Activated CD8-positive, alpha-beta memory T cell treated with anti-CD3 and anti-CD28 coated beads for 24 hours (primary cell): ENCODE measurements at places on chromosomes 3 and 15.

DNA sequence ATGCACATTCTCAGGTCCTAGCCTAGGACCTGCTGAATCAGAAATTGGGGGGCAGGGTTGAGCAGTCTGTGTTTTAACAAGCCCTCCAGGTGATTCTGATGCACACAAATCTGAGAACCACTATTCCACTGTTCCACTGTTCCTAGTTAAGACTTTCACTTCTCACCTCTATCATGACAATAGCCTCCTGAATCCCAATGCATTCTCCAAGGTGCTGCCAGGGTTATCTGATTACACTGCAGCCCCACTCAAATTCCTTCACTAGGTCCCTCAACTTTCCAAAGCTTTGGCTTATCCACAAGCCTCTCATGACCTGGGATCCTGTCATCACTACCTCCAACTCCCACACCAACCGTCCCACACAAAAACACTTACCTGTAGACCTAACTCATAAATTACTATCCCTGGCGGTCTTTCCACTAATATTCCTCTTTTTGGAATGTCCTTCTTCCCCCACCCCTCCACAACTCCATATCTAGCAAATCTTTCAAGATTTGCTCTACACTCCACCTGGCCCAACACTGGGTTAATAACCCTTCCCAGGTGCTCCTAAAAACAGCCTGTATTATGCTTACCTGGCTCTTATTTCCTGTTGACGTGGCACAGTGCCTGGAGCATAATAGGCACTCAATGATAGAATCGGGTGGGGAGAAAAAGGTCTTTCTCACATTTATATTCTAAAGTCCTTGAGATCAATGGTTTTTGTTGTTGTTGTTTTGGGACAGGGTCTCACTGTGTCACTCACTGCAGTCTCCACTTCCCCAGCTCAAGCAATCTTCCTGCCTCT, 27.2 kb downstream of the TBL1XR1 start:
- no peak for DNase-seq

DNA sequence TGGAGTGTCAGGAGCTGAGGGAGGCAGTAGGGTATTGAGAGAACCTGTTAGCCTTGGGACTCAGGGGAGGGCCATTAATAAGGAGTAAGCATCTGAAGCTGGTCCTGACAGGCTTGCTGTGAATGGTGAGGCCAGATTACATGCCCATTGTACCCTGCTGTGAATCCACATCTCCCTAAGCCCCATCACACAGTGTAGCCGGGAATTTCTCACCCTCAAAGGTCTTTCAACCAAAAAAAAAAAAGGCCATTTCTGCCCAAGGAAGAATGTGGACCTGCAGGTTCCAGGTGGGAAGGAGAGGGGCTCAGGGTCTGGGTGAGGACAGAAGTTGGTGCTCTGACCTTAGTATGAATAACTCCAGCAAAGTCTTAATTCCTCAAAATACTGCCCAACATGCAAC, 37.2 kb downstream of the MAGEF1 start:
- no peak for DNase-seq

- DNase-seq = no peak
Observed at GRCh38 chr15:99511866-99512661, 53.7 kb upstream of the MEF2A start.

- DNase-seq = no peak
Observed at GRCh38 chr3:53502737-53503136, 8.3 kb downstream of the CACNA1D start.

GRCh38 chr3:20424086-20424485, 238.1 kb upstream of the SGO1 start:
- DNase-seq = no peak

GRCh38 chr3:30730967-30731366, 124.6 kb downstream of the TGFBR2 start:
- no peak for DNase-seq
